ENCODE measurements at places on chromosomes 12 and 14.

GRCh38 chr12:124682425-124683151, 115.2 kb upstream of the NCOR2 start:
- no peak for DNase-seq

DNA sequence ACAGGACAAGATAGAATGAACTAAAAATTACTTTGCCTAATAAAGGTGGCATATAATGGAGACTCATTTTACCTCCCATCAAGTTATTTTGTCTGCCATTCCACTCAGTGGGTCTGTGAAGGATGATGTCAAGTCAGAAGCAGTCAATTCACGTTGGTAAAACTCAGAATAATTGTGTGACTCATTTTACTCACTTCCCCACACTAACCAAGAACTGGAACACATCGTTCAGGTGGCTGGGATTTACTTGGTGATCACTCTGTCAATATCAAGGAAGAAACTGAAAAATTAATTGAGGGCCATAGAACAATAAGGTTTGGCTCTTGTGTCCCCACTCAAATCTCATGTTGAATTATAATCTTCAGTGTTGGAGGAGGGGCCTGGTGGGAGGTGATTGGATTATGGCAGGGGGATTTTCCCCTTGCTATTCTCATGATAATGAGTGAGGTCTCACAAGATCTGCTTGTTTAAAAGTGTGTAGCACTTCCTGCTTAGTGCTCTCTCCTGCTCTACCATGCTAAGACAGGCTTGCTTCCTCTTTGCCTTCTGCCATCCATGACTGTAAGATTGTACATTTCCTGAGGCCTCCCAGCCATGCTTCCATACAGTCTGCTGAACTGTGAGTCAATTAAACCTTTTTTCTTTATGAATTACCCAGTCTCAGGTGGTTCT, 35.7 kb upstream of the GTF2A1 start:
- DNase-seq: no peak

DNA sequence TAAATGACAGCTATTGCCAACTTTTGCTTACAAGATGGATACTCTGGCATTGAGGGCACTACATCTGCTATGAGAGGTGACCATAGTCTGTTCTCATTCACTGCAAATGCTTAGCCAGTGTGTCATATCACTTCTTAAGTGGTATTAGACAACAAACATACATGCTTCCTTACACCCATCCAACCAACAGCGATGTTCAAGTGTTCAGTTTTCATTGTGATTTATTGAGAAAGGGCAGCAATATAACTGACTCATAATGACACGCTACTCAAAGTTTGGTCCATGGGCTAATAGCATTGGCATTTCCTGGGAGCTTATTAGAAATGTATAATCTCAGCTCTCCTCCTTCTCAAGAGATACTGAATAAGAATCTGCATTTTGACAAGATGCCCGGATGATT, 181.7 kb downstream of the NPAS3 start:
- no peak for DNase-seq

DNA sequence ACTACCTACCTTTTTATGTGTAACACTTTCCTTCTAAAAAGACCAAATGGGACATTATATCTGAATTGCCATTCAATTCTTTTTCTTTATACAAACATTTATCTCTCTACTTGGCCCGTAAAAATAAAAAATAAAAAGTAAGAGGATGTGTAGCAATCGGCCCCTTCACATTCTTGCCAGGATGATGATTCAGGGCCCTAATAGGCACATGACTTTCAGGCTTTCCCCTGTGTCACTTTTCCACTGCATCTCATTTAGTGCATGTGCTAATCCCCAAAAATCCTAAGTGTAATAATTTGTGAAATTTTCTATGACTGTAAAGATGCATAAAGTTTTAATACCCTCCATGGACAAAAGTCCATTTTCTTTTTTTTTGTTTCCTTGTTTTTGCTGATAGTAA, 23.0 kb upstream of the ATP2B1 start:
- no peak for DNase-seq

- no peak for DNase-seq
Measured at GRCh38 chr14:48582938-48583337, 907.5 kb upstream of the MDGA2 start.
